ENCODE measurements at places on chromosomes 7 and 10.

GRCh38 chr10:116237260-116237659 is 35.7 kb downstream of the GFRA1 start:
- H3K4me3 ChIP-seq = no peak overlapping the region
- no peak overlapping the region for H3K27ac ChIP-seq
- H3K36me3 ChIP-seq = no peaks in the 10 kb centered on the region
- H3K4me1 ChIP-seq = no peaks in the 10 kb centered on the region
- DNase-seq = no peak
- H3K27me3 ChIP-seq = no peaks in the 10 kb centered on the region

DNA sequence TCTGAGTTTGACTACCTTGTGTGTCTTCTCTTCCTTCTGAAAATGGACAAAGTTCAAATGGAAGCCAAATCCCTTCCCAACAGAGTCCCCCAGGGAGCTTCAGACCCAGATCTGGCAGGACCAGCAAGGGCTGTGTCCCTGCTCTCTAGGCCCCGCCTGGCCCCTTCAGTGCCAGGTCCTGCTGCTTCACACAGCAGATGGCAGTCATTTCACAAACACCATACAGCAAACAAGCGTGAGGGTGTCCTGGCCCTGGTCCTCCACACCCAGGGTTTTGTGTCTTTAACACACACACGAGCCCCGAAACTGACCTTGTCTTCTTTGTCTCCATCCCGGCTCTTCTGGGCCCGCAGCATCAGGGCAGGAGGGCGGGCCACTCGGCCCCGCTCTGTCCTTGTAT is 145.0 kb downstream of the TCERG1L start:
- no peaks in the 10 kb centered on the region for H3K27me3 ChIP-seq
- H3K36me3 ChIP-seq = no peaks in the 10 kb centered on the region
- no peaks in the 10 kb centered on the region for H3K4me1 ChIP-seq
- DNase-seq = no peak
- H3K27ac ChIP-seq = no peak overlapping the region
- H3K4me3 ChIP-seq = no peak overlapping the region

DNA sequence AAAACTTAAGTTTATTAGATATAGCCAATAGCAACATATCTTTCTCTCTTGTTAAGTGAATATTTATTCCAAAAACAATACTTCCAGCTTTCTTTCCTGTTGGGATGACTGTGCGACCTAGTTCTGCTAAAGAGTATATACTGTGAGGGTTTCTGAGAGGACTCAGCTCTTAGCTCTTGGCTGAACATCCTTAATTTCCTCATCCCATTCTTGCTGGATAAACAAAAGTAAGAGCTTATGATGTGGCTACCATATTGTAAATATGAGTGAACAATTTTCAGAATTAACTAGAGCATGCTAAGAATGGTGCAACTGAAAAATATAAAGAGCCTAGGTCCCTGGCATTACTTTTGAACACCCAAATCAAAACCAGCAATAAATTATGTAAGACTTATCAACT is 279.5 kb upstream of the GNAI1 start:
- no peaks in the 10 kb centered on the region for H3K36me3 ChIP-seq
- DNase-seq = no peak
- no peaks in the 10 kb centered on the region for H3K4me1 ChIP-seq
- H3K27me3 ChIP-seq = no peaks in the 10 kb centered on the region
- no peak overlapping the region for H3K27ac ChIP-seq
- H3K4me3 ChIP-seq = no peak overlapping the region

DNA sequence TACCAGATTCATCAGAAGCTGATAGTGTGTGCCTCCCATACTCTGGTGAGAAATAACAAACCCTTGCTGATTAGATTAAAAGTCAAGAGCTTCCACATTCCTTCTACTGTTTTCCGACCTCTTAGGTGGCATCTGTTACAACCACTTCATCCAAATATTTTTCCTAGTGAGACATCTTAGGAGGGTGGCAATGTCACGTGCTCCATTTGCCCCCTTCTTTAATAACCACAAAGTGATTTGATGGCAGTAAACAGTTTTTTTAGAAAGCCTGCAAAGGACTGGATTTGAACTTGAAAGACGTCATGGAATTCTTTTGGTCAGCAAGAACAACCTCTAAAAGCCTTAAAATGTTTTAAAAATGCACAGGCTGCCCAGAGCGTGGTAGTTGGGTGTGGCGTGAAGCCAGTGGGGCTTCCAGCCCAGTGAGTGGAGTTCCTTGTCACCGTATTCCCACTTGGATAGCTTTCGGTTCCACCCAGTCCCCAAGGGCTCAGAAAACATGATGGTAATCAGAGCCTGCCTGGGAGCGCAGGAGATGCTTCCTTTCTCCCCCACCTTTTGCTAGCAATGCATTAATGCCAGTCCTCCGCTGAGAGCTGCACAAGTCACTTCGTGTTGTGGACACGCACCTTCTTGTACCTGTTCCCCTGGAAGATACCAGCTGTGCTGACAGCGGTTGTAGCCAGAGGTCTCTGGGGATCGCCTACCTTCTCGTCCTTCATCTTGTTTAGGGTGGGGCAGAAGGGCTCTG is 256.4 kb downstream of the KIAA1217 start:
- peaks cover 13% of the 10 kb centered on the region for H3K4me1 ChIP-seq
- H3K27ac ChIP-seq = no peak overlapping the region
- no peaks in the 10 kb centered on the region for H3K36me3 ChIP-seq
- no peaks in the 10 kb centered on the region for H3K27me3 ChIP-seq

GRCh38 chr7:134561-135256 is 57.7 kb upstream of the FAM20C start:
- H3K27me3 ChIP-seq = peaks cover 12% of the 10 kb centered on the region
- H3K4me3 ChIP-seq = no peak overlapping the region
- H3K27ac ChIP-seq = no peak overlapping the region
- H3K4me1 ChIP-seq = no peaks in the 10 kb centered on the region
- DNase-seq = no peak

DNA sequence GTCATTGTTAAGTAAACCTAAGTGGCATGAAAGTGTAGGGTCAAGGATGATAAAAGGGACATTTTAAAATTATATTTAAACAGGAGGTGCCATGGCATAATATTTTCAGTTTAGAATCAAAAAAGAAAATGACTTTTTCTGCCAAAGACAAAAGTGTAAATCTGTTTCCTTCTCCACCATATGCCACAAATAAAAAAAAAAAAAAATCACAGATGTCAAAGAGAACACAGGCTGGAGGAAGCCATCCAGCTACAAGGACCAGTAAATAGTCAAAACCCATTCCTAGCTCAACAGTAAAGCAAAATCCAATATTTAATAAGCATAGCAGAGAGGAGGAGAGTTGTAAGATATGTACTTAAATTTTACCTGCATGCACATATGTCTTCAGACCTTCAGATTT is 321.3 kb upstream of the TMEM229A start:
- no peaks in the 10 kb centered on the region for H3K27me3 ChIP-seq
- H3K4me3 ChIP-seq = no peak overlapping the region
- H3K4me1 ChIP-seq = no peaks in the 10 kb centered on the region
- no peak overlapping the region for H3K27ac ChIP-seq
- H3K36me3 ChIP-seq = no peaks in the 10 kb centered on the region

GRCh38 chr7:15478401-15478800 is 83.4 kb downstream of the AGMO start:
- no peak overlapping the region for H3K27ac ChIP-seq
- H3K4me3 ChIP-seq = no peak overlapping the region
- H3K27me3 ChIP-seq = no peaks in the 10 kb centered on the region
- no peaks in the 10 kb centered on the region for H3K4me1 ChIP-seq
- no peaks in the 10 kb centered on the region for H3K36me3 ChIP-seq
- no peak for DNase-seq

- no peak for DNase-seq
- no peaks in the 10 kb centered on the region for H3K4me1 ChIP-seq
- H3K27me3 ChIP-seq = no peaks in the 10 kb centered on the region
- H3K4me3 ChIP-seq = no peak overlapping the region
- H3K36me3 ChIP-seq = no peaks in the 10 kb centered on the region
Measured at GRCh38 chr7:240887-241421, 48.6 kb downstream of the FAM20C start.

- H3K4me3 ChIP-seq = no peak overlapping the region
- no peak overlapping the region for H3K27ac ChIP-seq
- H3K27me3 ChIP-seq = no peaks in the 10 kb centered on the region
- H3K36me3 ChIP-seq = no peaks in the 10 kb centered on the region
Measured at GRCh38 chr7:24750441-24751055, 6.7 kb downstream of the GSDME start.

GRCh38 chr7:24290004-24290641 is 6.1 kb downstream of the NPY start:
- H3K27me3 ChIP-seq = peaks cover 10% of the 10 kb centered on the region
- peak; percentile 45 for DNase-seq
- H3K4me3 ChIP-seq = no peak overlapping the region
- no peak overlapping the region for H3K27ac ChIP-seq

GRCh38 chr7:110522061-110522760 is 568.7 kb upstream of the LRRN3 start:
- H3K4me3 ChIP-seq = 0 out of 2 replicates have a peak overlapping the region, but pooled peaks have one; percentile 35
- H3K27ac ChIP-seq = peak overlapping the region; percentile 98
- peaks cover 56% of the 10 kb centered on the region for H3K36me3 ChIP-seq
- peaks cover 78% of the 10 kb centered on the region for H3K4me1 ChIP-seq

- H3K4me1 ChIP-seq = no peaks in the 10 kb centered on the region
- no peak overlapping the region for H3K27ac ChIP-seq
- H3K27me3 ChIP-seq = no peaks in the 10 kb centered on the region
- H3K4me3 ChIP-seq = no peak overlapping the region
- no peak for DNase-seq
Measured at GRCh38 chr7:84122582-84123360, 71.8 kb downstream of the SEMA3A start.

DNA sequence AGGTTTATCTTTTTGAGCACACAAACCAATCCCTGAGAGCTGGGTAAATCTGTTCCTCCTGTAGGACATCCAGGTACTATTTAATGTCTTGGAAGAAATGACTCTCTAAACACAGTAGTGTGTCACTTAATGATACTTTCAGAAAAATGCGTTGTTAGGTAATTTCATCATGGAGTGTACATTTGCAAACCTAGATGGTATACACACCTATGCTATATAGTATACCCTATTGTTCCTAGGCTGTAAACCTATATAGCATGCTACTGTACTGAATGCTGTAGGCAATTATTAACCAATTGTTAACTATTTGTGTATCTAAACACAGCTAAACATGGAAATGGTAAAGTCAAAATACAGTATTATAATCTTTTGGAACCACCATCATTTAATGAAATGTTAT is 10.1 kb downstream of the RUFY2 start:
- H3K27ac ChIP-seq = no peak overlapping the region
- no peak overlapping the region for H3K4me3 ChIP-seq
- peaks cover 63% of the 10 kb centered on the region for H3K36me3 ChIP-seq
- H3K27me3 ChIP-seq = no peaks in the 10 kb centered on the region
- no peaks in the 10 kb centered on the region for H3K4me1 ChIP-seq
- no peak for DNase-seq

GRCh38 chr10:12337453-12338372 is 11.6 kb upstream of the CAMK1D start:
- H3K36me3 ChIP-seq = no peaks in the 10 kb centered on the region
- no peaks in the 10 kb centered on the region for H3K27me3 ChIP-seq
- no peaks in the 10 kb centered on the region for H3K4me1 ChIP-seq
- no peak overlapping the region for H3K27ac ChIP-seq
- no peak overlapping the region for H3K4me3 ChIP-seq

DNA sequence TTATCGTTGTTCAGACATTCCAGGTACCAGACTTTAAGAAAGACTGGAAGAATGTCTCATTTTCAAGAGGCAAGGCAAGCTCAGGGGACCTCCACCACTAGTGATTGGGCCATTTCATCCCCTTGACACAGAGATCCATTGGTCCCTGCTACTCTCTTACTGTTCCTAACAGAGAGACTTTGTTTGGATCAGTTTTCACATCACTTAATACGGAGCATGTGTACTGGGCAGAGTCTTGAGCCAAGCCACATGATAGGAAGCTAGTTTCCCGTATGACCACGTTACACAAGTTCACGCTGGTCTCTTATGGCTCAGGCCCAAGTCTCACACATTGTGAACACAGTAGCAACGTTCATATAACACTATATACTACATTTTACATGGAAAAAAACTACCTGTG is 269.9 kb downstream of the BAMBI start:
- H3K4me1 ChIP-seq = peaks cover 17% of the 10 kb centered on the region
- no peak overlapping the region for H3K4me3 ChIP-seq
- H3K36me3 ChIP-seq = no peaks in the 10 kb centered on the region
- DNase-seq = no peak

- H3K4me1 ChIP-seq = no peaks in the 10 kb centered on the region
- no peak for DNase-seq
- H3K4me3 ChIP-seq = no peak overlapping the region
- no peaks in the 10 kb centered on the region for H3K27me3 ChIP-seq
Measured at GRCh38 chr7:127793582-127793981, 141.6 kb downstream of the SND1 start.

- no peaks in the 10 kb centered on the region for H3K4me1 ChIP-seq
- peaks cover 7% of the 10 kb centered on the region for H3K27me3 ChIP-seq
- peak; percentile 40 for DNase-seq
- no peak overlapping the region for H3K4me3 ChIP-seq
- H3K36me3 ChIP-seq = no peaks in the 10 kb centered on the region
Measured at GRCh38 chr10:99560277-99561126, 27.8 kb downstream of the NKX2-3 start.

- no peaks in the 10 kb centered on the region for H3K4me1 ChIP-seq
- no peaks in the 10 kb centered on the region for H3K36me3 ChIP-seq
- H3K4me3 ChIP-seq = no peak overlapping the region
- no peak for DNase-seq
- H3K27me3 ChIP-seq = peaks cover 10% of the 10 kb centered on the region
- no peak overlapping the region for H3K27ac ChIP-seq
Measured at GRCh38 chr7:27173511-27173955, 587 bp downstream of the HOXA10 start.

DNA sequence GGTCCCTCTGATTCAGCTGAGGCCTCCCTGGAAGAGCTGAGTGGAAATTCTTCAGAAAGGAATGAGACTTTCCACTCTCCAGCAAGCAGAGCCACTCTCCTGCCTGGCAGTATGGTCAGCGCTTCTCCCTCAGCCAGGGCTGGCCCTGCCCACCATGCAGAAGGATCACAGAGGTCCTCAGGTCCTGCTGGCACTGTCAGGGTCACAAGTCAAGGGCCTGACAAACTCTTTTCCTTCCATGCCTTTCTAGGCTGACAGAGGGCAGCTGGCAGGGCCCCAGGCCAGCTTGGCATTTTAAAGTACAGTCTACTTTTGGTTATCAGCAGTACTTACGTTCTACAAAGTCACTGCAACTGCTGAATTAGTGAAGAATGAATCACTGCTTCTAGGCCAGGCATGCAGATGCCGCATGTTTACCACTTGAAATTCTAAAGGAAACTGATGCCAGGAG is 119.3 kb upstream of the FRMD4A start:
- H3K27ac ChIP-seq = no peak overlapping the region
- no peaks in the 10 kb centered on the region for H3K27me3 ChIP-seq
- no peak overlapping the region for H3K4me3 ChIP-seq
- H3K4me1 ChIP-seq = no peaks in the 10 kb centered on the region

GRCh38 chr10:5648494-5649457 is 17.6 kb downstream of the ASB13 start:
- H3K27me3 ChIP-seq = no peaks in the 10 kb centered on the region
- peaks cover 13% of the 10 kb centered on the region for H3K4me1 ChIP-seq
- no peak overlapping the region for H3K4me3 ChIP-seq
- no peaks in the 10 kb centered on the region for H3K36me3 ChIP-seq

GRCh38 chr10:26372513-26373354 is 65.4 kb upstream of the APBB1IP start:
- no peaks in the 10 kb centered on the region for H3K36me3 ChIP-seq
- H3K27me3 ChIP-seq = no peaks in the 10 kb centered on the region
- no peak overlapping the region for H3K27ac ChIP-seq
- H3K4me3 ChIP-seq = no peak overlapping the region
- H3K4me1 ChIP-seq = no peaks in the 10 kb centered on the region

- peaks cover 4% of the 10 kb centered on the region for H3K4me1 ChIP-seq
- H3K27me3 ChIP-seq = no peaks in the 10 kb centered on the region
- no peak for DNase-seq
- H3K27ac ChIP-seq = no peak overlapping the region
- peaks cover 56% of the 10 kb centered on the region for H3K36me3 ChIP-seq
Measured at GRCh38 chr7:130906575-130906974, 172.6 kb upstream of the KLF14 start.

Measured in DND-41 (cell line).